ENCODE measurements at places on chromosomes 12 and 14.

DNA sequence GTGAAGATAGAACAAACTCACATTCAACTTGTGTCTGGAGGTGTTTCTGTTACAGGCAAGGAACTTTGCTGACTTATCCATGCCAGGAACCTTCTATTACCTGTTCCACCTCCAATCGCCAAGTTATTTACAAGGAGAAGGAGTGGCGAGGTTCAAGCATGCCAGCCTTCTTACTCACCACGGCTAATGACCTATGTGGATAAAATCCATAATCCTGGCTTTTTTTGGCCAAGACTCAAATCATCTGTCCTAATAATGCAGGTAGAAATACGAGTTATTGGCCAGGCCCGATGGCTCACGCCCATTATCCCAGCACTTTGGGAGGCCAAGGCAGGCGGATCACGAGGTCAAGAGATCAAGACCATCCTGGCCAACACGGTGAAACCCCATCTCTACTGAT is 241.6 kb downstream of the TMEM132D start:
- no peak for DNase-seq

DNA sequence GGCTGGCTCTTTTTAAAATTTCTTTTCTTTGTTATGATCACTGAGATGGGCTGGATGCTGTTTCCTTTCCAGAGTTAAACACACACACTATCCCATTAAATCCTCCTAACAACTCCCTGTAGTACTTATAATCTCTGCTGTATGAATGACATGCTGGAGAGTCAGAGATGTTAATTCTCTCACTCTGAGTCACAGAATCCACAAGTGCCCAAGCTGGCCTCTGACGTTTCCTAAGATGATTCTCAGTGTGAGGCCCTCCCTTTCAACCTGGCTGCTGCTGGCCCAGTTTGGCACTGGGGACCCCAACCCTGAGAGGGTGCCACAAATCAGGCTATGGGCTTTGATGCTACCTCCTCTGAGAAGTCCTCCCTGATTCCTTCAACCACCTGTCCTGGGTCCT is 5.4 kb downstream of the NOS1 start:
- no peak for DNase-seq

DNA sequence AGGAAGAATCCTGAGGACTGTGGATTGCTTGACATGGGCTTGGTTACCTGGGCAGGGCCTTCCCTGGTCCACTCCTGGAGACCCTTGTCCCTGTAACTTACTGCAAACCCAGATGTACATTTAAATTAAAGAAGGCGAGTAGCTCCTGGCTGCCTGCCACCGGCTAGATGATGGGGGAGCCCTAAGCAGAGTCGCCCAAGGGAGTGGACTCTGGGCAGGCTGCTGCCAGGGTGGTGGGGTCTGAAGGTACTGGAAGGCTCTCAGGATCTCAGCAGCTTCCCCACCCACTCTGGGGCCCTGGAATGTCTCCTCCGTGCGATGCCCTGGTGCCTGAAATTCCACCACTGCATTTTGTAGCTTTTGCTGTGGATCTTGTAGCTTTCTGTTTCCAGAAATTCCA is 74.7 kb downstream of the FBXL14 start:
- no peak for DNase-seq

GRCh38 chr12:102728506-102729242 is 188.4 kb downstream of the PAH start:
- DNase-seq = no peak

Measured in hypothalamus (tissue), 51 donors.